Upper lobe of right lung (tissue), 1 donor: ENCODE measurements at places on chromosomes 4 and X. TPM values are rescaled to one million over a fixed set of nuclear protein-coding genes. Genes with fewer than 3 reads are reported as not detected.

DNA sequence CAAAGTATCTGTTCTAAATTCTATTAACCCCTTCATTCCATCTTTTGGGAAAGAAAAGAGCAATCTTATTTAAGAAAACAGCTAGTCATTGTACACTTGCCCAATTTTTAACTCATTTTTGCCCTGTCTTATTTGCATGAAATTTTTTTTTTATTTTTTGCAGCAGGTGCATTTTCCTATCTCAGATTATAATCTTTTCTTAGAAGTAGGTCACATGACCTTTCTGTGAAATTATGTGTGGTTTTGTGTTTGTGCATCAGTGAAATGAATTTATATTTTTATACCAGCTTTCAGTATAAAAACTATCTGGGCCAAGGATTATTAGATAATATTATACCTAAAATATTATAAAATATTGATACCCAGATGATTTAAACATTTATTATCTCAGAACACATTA is 145.6 kb downstream of the INPP4B start:
- H3K36me3 ChIP-seq: no peaks in the 10 kb centered on the region
- H3K27ac ChIP-seq: no peak overlapping the region
- H3K4me3 ChIP-seq: no peak overlapping the region
- no peaks in the 10 kb centered on the region for H3K27me3 ChIP-seq

GRCh38 chr4:17823871-17824669 is 13.3 kb downstream of the NCAPG start:
- H3K4me1 ChIP-seq: no peaks in the 10 kb centered on the region
- H3K36me3 ChIP-seq: no peaks in the 10 kb centered on the region
- H3K27ac ChIP-seq: no peak overlapping the region
- DNase-seq: no peak
- H3K4me3 ChIP-seq: no peak overlapping the region

GRCh38 chrX:129523079-129523911 is at the start of gene SMARCA1:
TSS of gene SMARCA1 (minus strand) at chrX:129523490. CDS start at chrX:129523370, 120 bp downstream.
- peaks cover 4% of the 10 kb centered on the region for H3K4me1 ChIP-seq
- DNase-seq: peak; percentile 68

- no peaks in the 10 kb centered on the region for H3K27me3 ChIP-seq
- H3K4me3 ChIP-seq: no peak overlapping the region
- no peak overlapping the region for H3K27ac ChIP-seq
- no peaks in the 10 kb centered on the region for H3K36me3 ChIP-seq
- no peak for DNase-seq
- no peaks in the 10 kb centered on the region for H3K4me1 ChIP-seq
Observed at GRCh38 chr4:111854494-111855087, 290.7 kb upstream of the FAM241A start.

- H3K27ac ChIP-seq: no peak overlapping the region
- no peaks in the 10 kb centered on the region for H3K27me3 ChIP-seq
- no peaks in the 10 kb centered on the region for H3K4me1 ChIP-seq
- no peak for DNase-seq
Observed at GRCh38 chr4:21790438-21791029, 158.0 kb downstream of the KCNIP4 start.

- H3K27ac ChIP-seq: no peak overlapping the region
- no peaks in the 10 kb centered on the region for H3K27me3 ChIP-seq
- no peaks in the 10 kb centered on the region for H3K36me3 ChIP-seq
- H3K4me3 ChIP-seq: no peak overlapping the region
Observed at GRCh38 chr4:147821555-147821954, 89.7 kb downstream of the ARHGAP10 start.

DNA sequence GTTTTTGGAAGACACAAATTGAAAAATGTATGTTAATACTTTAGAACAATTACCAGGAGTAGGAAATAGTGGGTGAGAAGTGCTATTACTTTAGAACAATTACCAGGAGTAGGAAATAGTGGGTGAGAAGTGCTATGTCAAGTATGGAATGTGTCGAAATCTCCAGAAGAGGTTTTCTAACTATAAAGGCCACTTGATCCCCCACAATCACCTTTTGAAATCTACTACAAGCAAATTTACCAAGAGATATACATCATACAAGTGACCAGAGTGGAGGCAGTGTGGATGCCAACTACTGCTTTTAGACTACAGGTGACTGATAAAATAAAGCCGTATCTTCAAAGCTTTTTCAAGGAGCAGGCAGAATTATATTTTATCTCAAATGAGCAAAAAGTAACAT is 43.1 kb downstream of the MAB21L2 start:
- H3K4me3 ChIP-seq: no peak overlapping the region
- no peak overlapping the region for H3K27ac ChIP-seq

DNA sequence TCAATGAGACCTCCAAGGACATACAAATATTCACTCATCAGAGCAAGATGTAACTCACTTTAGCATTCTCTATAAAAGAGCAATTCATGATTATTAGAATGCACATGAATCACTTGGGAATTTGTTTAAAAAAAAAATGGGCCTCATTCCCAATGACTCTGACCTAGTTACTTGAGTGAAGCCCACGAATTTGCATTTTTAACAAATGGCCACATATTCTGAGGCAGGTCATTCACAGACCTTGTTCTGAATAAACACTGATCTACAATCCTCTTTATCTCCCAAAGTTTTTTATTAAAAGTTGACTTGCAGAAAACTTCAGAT is 255.1 kb upstream of the VEGFC start:
- no peaks in the 10 kb centered on the region for H3K36me3 ChIP-seq
- H3K4me1 ChIP-seq: peaks cover 8% of the 10 kb centered on the region
- H3K27ac ChIP-seq: no peak overlapping the region
- no peak for DNase-seq
- no peak overlapping the region for H3K4me3 ChIP-seq

SLC10A3 gene
- 23.7 TPM for total RNA-seq

ZCCHC12 gene
- 0.41 TPM for total RNA-seq

UGT2B11 gene
- not detected for total RNA-seq
